ENCODE measurements at places on chromosomes 3 and 15.

GRCh38 chr3:81871358-81872155, 110.1 kb upstream of the GBE1 start:
- DNase-seq: no peak

- DNase-seq: no peak
These were observed 35.0 kb upstream of the LRRC3B start for GRCh38 chr3:26587571-26587970.

DNA sequence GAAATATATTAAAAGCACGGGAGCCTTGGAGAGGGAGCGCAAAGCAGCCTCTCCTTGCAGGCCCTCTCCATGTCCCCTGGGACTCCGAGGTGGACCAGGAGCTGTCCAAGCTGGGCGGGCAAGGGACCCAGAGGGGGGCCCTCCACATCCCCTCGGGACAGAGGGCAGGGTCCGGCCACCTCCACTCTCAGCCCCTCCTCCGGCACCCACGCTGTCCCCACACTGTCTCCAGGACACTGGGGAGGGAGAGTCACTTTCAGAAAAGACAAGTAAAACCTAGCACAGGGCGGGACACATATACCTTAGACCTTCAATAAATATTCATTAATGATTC, 77.5 kb upstream of the RNF7 start:
- no peak for DNase-seq

DNA sequence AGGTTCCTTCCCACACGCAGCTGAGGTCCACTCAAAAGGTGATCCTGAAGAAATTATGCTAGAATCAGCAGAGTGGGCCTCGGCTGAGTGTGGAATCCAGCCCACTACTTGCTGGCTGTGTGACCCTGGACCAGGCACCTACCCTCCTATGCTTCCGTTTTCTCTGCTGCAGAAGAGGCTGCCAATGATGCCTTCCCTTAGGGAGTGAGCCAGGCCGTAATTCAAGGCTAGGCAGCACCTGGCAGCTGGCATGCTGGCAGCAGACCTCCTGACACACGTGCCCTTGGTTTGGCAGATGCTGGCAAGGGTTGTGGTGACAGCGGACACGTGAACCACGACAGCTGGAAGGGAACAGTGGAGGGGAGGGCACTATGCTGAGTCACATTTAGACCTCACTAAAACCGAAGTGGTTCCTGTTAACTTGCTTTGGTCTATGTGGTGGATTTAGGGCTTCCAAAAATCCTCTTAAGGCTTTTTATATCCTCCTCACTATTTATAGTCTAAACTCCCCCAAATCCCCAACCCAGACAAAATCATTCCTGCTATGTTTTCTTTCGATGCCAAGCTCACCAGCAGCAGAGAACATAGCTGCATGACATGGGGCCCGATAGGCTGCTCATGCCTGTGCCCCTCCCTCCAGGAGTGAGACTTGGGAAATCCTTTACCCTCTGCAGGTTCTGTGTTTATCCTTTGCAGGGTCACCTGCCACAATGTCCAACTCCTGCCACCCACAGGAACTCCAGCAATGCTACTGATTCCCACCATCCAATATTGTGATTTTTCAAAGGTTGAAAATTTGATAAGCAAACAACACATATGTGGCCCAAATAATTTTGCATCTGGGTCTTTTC, 10.6 kb upstream of the PCSK6 start:
- DNase-seq: no peak

GRCh38 chr3:158920371-158920770, 118.5 kb downstream of the MFSD1 start:
- DNase-seq: no peak

DNA sequence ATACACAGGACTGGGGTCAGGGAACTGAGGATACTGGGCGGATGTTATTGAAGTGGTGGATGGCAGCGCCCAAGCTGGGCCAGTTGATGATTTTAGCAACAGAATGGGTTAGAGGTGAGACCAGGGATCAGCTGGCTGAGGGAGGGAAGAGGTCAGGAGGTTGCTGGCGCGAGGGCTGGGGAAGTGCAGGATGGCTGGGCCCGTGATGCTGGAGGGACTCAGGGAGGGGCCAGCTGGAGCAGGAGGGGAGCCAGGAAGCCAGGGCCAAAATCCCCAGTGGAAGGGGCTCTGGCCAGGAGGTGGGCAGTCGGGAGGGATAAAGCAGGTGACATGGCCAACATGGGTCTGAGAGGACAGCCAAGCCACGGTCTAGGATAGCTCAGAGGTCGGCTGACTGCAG, 178.0 kb downstream of the NSMCE3 start:
- no peak for DNase-seq

DNA sequence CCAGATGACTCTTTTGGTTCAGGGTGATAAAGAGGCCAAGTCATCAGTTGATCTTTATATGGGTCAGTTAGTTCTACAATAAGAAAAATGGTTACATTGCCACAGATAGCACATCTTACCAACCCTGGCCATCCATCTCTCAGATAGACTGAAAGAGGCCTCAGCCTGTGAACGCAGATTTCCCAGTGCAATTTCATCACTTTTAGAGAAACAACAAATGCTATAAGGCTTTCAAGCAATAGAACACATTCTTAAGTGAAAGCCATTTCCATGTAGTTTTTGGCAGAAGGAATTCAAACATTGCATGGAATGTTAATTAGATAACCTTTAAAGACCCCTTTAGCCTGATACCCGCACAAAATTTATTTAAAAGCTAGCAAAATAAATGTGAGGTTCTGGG, 200.6 kb upstream of the ZBTB20 start:
- no peak for DNase-seq

GRCh38 chr15:61634837-61635236, 405.7 kb upstream of the RORA start:
- no peak for DNase-seq

DNA sequence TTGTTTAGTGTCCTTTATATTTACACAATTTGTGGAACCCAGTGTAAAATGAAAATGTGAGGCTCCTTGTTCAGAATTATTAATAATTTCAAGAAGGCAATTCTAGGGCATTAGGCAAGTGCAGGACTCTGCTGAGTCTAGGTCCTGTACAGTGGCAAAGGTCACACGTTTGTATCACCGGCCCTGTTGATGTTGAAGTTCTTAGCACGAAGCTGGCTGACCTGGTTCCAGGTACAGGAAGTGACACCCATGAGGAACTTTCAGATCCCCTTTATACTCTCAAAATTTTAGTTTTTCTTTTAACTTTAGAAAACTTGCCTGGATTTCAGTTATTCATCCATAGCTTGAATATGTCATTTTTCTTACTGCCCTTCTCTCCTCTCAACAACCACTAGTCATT, 349.4 kb downstream of the CNTN6 start:
- no peak for DNase-seq

- DNase-seq: no peak
These were observed 40.2 kb upstream of the ADAMTSL3 start for GRCh38 chr15:83613714-83614113.

DNA sequence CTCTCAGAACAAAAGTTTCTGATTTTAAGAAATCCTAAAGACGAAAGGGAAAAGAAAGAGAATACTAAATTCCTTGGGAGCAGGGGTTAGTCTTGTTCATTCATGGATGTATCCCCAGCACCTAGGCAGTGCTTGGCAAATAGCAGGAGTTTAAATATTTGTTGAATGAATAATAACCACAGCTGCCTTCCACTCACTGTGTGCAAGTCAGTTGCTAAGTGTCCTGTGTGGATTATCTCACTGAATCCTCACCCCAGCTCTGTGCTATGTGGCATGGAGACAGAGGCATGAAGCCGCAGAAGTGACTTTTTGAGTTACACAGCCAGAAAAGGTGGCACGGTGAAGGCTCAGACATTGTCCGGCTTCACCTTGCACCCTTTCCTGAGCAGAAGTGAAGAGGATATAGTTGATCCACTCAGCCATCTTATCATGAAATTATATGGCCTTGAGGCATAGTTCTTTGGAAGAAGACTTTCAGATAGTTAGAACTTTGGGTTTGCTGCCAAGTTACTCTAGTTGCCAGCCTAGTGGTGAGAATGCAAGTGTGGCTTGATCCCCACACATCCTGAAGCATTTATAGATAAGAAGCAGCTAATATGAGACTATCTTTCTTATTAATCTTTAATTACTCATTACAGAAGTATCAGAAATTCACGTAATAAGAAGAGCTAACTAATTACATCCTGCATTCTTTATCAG, 355.5 kb downstream of the LRTM1 start:
- DNase-seq: no peak

GRCh38 chr15:41806291-41807181, 21.4 kb upstream of the JMJD7 start:
- no peak for DNase-seq

DNA sequence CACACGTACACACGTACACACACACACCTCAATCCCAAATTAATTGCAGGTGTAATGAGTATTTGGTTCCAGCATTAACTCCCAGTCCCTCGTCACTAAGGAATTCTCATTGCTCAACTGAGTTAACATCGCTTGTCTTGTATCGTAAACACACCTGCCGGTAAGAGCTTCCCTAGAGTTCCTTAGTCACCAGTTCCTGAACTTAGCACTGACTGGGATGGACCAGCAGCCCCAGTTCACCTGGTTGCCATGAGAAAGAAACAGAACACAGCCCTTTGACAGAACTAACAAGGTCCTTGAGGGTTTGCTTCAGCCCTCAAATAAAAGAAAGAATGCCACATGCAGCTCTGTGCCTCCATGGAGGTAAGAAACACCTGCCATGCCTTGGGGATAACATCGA, 66.3 kb upstream of the SLCO3A1 start:
- DNase-seq: no peak

DNA sequence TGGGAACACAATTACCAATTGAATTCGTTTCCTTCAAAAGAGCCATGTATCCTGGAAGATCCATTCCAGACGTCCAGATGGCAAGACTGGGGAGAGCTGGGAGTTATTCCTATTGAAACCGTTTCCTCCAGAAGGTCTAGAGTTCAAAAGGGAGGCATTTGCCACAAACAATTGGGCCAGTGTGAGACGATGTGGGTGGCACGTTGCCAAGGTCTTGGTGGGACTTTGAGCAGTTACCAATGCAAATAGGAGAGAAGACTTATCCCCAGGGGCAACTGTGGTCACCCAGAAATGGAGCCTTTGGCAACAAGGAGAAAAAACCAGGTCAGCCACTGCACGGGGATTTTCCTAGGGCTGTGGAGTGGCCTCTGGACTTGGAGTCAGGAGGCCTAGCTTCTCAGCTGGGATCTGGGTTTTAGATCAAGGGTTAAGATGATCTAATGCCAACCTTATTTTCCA, 29.6 kb upstream of the TLE3 start:
- DNase-seq: no peak

- no peak for DNase-seq
These were observed 104.2 kb upstream of the CLSTN2 start for GRCh38 chr3:139830817-139831216.

DNA sequence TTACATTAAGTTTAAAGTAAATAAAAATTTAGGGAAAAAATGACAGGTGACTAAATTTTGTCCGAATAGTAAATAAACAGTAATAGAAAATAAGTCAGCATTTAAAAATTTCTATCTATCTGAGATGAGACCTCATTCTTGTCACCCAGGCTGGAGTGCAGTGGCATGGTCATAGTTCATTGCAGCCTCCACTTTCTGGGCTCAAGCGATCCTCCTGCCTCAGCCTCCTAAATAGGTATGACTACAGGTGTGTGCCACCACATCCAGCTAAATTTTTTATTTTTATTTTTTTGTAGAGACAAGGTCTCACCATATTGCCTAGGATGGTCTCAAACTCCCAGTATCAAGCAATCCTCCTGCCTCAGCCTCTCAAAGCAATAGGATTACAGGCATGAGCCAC, 7.8 kb downstream of the KPNA4 start:
- DNase-seq: no peak

DNA sequence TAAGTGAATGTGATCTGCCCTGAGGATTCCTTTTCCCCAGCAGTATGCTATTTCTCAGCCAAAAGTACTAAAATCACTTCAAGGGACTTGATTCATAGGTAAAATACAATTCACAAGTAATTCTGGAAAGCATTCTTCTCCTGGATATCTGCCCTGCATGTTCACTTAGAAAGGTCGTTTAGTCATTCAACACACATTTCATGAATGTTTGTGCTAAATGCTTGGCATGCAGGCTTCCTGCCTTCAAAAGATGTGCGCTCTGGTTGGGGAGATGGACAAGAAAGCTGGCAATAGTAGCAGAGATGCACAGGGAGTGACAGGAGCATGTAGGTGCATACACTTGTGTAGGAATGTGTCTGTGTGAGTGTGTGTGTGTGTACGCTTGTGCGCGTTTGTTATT, 360.7 kb downstream of the PTPRG start:
- DNase-seq: no peak

DNA sequence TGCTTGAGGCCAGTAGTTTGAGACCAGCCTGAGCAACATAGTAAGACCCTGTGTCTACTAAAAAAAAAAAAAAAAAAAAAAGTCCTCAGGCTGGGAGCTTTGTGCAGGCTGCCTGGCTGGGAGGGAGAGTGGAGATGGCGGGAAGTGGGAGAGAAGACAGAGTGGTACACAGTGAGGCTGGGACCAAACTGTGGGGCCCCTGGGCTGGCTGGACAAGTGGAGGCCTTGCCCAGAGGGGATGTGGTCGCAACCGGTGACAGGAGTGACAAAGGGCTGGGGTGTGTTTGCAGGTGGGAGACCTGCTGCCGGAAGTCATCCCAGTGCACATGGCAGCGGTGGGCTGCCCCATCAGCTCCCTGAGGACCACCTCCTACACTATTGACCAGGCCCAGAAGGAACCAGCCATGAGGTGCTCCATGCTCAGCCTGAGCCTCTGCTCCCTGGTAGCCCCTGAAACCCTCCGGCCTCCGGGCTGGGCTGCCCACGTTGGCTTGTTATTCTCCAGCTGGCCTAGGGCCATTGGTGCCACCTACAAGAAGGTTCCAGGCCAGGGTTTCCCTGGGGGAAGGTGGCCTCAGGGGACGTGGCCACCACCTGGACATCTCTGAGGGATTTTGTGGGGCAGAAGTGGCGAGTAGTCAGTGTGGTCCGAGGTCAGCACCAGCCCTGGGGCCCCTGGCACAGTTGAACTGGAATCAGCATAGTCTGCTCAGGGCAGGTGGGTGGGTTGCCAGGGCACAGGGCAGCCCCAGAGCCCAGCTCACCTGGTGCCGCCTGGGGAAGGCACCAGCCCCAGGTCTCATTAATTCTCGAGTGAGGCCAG, 22.7 kb downstream of the ACAA1 start:
- DNase-seq: no peak

DNA sequence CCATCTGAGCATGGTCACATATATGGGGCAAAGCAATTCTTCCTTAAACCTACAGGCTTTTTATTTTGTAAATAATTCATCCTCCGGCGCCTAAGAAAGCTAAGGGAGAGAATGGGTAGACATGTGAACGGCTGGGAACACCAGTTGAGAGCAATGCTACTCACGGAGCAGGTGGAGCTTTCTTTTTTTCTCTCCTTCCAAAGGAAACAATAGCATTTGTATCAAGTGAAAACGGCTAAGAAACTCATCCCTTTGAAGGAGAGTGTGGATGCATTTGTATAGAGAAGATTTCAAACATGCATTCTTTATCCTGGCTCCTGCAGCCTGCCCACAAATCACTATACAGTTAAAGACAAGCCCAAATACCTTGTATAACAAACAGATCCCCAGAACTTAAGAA, 637.8 kb downstream of the MAGI1 start:
- no peak for DNase-seq

- no peak for DNase-seq
These were observed 292.4 kb upstream of the LRRFIP2 start for GRCh38 chr3:37466660-37467359.
